ENCODE measurements at places on chromosomes 13 and 19.
A peak's percentile ranks its signal among the peaks of the same experiment; 100 is the strongest.

GRCh38 chr13:44899967-44900366 lies 89.3 kb downstream of the NUFIP1 start:
- DNase-seq, result no peak

DNA sequence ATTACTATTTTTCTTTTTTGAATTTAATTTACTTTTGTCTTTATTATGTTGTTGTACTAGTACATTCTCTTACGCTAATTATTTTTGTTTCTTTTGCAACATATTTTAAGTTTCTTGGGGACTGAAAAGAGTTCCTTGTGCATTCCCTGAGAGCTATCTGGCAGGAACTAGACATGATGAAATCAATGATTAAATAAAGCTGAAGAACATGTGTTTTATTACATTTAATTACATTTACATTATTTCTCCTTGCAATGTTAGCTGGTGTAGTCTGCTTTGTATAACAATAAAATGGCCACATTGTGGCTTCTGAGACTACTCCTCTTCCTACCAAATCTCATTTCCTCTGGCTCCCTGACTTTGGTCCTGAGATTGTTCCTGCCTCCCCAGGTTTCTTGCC lies 244.9 kb downstream of the NDFIP2 start:
- DNase-seq, result no peak

GRCh38 chr19:16371540-16371986 lies 46.9 kb downstream of the KLF2 start:
- peak; percentile 76 for DNase-seq

DNA sequence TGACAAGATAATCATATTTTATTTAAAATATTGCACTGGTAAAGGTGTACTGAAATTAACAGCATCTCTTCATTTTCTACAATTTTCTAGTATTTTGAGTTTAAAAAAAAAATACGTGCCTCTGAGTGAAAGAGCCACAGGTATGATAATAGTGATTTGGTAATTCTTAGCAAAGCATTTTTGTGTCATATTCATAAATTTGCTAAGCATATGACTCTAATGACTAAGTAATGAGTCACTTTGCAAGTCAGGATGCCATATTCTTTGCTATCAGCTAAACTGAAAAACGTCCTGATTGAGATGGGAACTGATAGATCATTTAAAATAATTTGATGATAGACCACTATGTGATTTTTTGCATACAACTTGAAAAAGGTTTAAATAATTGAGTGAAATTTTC lies 136.1 kb upstream of the IRS2 start:
- DNase-seq, result no peak

- no peak for DNase-seq
Measured at GRCh38 chr19:56983804-56984203, 136.0 kb upstream of the USP29 start.

DNA sequence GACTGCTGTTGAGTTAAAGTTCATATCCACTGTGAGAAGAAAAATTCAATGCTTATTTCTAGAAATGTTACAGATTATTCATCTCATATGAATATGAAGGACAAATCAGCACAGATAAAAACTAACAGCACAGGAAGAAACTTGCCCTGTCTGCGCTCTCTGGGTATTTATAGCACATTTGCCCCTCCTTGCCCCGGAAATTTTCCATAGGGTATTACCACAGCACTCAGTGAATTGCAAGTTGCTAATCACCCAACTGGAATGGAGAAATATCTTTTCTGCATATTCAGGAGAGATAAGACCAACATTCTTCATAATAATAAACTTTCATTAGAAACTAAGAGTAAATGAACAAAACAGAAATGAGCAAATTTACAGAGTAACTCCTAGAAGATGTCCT lies 318.0 kb upstream of the KLF12 start:
- DNase-seq, result no peak

DNA sequence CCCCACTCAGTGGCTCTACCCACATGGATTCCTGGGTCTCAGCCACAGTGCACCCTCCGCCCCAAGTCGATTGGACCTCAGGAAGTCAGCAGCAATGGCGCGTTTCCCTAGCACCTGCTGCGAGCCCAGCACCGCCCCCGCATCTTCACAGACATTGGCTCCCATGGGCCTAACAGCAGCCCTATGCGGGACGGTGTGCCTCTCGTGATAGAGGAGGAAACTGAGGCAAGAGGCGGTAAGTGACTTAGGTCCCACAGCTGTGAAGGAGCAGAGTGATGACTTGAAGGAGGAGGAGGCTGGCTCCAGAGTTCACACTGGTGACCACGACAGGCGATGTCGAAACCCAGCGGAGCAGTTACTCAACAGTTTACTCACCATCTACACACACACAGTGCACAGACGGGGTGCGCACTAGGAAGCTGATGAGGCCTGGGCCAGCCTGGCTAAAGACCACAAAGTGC lies 104.5 kb upstream of the SOX1 start:
- DNase-seq, result no peak

DNA sequence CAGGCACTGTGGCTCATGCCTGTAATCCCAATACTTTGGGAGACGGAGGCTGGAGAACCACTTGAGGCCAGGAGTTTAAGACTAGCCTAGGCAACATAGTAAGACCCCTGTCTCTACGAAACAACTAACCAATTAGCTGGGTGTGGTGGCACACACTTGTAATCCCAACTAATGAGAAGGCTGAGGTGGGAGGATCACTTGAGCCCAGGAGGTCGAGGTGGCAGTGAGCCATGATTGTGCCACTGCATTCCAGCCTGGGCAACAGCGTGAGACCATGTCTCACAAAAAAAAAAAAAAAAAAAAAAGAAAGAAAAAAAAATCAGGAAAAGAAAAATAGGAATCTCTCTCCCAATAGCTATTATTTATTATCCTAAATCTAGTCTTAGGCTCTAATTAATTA lies 56.8 kb upstream of the UBAC2 start:
- DNase-seq, result no peak

DNA sequence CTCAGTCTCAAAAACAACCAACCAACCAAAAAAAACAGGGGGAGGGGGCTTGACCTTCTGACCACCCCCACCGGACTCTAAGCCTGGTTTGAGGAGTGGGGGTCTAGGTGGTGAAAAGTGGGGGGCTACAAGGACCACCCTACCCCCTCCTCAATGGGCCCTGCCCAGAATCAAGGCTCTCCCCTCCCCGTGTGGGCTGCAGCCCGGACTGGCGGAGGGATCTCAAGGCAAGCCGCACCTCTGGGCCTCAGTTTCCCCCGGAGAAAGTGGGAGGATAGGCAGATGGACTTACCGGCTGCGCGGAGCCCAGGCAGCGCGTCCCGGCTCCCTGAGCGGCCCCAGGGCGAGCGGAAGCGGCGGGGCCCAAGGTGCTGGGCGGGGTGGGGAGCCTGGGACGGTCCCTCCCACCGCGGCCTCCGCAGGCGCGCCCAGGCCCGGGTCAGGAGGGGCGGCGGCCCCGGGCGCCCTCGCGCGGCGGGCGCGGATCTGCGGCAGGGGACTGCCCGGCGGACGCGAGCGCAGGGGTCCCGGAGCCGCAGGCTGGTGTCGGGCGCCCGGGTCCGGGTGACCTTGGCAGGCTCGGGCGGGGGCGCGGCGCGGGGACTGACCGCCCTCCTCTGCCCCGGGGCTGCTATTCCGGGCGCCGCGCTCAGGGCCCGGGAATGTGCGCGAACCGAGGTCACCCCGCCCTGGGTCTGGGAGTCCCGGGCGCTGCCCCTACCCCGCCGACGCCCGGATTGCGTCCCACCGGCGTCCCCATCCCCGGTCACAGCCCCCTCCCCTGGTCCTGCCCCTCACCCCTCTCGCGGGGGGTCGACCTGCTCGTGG lies at the start of gene ADAMTSL5:
Gene ADAMTSL5, minus strand, starts transcription at position 349 of the 828 bp plus-strand sequence. CDS start 2,076 bp downstream, outside the sequence.
- peak; percentile 49 for DNase-seq

GRCh38 chr19:46411925-46412649 lies 1.3 kb downstream of the CCDC8 start:
- DNase-seq, result no peak

DNA sequence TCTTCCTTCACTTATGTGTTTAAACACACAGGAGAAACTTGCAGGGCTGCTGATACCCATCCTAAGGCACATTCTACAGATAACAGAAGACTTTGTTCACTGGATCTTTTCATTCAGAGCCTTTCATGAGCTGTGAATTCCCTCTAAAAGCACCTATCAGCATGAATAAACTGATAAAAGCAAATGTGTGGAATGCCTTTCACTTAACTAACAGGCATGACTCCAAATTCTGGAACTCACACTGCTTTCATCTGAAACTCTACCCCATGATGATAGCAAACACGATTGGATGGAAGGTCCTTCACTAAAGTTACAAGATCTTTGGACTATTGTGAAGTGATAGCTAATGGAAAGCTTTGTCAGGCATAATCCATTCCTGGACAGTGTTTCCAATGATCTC lies 457.3 kb downstream of the EFNB2 start:
- no peak for DNase-seq

DNA sequence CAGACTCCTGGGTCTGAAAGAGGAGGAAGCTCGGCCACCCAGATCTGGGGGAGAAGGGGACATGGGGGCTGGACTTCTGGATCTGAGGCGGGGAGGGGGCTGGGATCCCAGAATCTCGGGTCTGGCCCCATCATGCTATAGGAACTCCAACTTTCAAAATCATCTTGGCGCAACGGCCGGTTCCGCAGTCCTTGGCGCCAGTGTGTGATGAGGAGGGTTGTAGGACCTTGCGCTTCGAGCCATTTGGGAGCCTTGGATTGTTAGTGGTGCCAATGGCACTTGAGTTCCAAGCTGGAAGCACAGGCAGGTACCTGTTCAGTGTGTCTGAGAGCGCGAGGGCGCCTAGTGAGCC lies 324 bp downstream of the RUVBL2 start:
- DNase-seq, result no peak

DNA sequence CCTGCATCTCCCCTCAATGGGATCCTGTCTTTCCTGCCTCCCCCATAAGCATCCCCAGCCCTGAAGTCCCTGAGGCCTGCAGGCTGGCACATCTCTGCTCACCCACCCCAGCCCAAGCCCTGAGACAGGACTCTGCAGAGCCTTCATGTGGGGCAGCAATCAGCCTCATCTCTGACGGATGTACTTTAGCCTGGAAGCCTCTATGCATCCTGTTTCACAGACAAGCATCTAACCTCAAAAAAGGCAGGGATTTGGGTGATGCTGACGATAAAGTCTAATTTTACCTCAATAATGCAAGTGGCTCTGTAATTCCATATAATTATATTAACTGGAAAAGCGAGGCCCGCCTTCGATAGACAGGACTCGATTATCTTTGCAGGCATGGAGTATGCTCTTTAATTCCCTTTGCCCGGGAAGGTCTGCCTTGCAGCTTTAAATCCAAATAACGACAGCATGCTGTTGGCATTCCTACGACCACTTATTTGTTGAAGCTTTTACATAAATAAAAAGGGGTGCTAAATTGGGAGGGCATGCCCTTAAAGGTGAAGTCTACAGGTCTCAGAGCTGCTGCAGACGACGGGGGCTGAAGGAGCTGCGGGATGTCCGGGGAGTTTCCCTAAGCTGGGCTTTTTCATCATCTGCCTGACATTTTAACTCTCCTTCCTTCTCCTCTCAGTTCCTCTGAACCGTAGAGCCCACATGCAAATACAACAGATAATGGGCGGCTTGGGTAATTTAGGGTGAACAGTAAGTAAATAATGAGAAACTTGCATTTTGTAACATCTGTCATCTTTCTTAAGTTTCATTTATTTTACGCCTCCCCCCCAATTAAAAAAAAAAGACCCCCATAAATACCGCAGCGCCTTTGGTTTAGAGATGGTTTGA lies 211.5 kb downstream of the URI1 start:
- no peak for DNase-seq

DNA sequence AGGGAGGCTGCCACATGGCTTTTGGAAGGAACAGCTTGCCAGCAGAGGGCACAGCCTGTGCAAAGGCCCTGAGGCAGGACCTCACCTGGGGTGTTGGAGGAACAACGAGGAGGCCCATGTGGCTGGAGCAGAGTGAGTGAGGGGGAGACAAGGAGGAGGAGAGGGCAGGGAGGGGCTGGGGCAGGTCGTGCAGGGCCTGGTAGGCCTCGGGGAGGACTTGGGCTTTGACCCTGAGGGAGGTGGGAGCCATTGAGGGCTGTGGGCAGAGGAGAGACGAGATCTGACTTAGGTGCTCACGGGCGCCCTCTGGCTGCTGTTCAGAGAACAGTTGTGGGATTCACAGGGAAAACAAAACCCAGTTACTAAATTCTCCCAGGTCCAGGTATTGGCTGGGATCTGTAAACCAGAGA lies 25.2 kb downstream of the ZNRF4 start:
- no peak for DNase-seq

- no peak for DNase-seq
Measured at GRCh38 chr19:46913852-46914430, 53.1 kb downstream of the ARHGAP35 start.

- no peak for DNase-seq
Measured at GRCh38 chr19:56162258-56162657, 13.6 kb upstream of the GALP start.

DNA sequence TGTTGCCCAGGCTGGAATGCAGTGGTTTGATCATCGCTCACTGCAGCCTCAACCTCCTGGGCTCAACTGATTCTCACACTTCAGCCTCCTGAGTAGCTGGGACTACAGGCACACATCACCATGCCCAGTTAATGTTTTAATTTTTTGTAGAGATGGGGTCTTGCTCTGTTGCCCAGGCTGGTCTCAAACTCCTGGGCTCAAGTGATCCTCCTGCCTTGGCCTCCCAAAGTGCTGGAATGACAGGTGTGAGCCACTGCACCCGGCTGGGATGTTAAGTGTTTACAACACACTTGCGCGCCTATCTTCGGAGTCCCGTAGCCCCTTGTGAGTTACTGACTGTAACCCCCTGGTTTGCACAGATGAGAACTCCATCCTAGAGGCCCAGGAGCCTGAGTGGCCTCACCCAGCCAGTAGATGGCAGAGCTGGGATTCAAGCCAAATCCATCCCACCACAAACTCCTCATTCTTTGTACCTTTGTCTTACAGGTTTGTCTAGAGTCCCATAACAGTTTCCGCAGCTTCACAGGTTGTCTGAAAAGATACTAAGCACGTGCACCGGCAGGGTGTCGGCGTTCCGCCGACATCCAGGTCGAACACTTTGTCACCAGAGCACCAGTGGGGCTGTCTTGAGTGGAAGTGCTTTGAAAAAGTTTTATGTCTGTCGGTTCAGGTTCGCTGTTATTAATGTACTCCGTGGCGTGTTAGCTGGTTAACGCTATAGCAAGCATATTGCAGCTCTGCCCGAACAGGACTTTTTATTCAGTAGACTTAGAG lies 14.7 kb downstream of the MAG start:
- DNase-seq, result no peak

DNA sequence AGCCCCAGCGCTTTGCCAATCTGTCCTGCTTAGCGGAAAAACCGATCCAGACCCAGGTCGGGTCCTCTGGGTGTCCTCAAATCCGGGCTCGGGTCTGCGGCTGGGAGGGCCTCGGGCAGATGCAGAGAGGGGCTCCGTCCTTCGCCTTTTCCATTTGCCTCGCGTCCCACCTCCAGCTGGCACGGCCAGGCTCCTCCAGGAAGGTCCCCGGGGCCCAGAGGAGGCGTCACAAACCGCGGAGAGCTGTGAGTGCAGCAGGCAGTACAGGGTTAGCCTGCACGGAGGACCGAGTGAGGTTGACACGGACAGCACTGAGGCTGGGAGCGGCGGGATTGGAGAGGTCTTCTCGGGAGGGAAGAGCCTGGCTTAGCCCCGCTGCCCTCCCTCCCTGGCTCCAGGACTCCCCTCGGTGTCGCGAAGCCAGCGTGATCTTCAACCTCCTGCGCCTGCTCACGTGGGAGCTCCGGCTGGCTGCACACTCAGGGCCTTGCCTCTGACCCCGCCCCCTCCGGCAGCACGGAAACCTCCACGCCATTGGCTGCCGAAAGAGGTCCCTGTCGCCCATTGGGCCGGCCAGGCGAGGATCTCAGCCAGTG lies 2.8 kb upstream of the IFNL2 start:
- no peak for DNase-seq

- no peak for DNase-seq
Measured at GRCh38 chr13:93230261-93230855, 3.8 kb downstream of the GPC6 start.
